Frontal cortex (tissue), 4 donors: ENCODE measurements at places on chromosomes 12 and 14. TPM values are rescaled to one million over a fixed set of nuclear protein-coding genes. Genes with fewer than 3 reads are reported as not detected.

NEMF gene
- total RNA-seq: 132 TPM

DBX2 gene
- 2.9 TPM for total RNA-seq

HOXC12 gene
- total RNA-seq: not detected

DNA sequence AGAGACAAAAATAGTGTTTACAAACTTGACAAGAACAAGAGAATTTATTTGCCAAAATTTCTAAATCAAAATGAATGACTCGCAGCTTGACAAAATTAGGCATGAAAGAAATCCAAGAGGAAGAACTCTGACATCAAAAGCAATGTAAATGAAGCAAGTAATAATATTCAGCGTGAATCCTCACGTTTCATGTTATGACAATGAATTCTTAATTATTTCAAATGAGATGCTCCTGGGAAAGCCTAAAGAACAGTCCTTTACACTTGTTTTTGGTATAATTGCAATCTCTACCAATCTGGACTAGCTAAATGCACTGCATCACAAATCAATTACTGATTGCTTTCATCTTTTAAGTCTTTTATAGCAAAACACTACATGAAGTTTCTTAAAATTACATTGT, 29.1 kb downstream of the PIK3C2G start:
- no peak for DNase-seq

GRCh38 chr14:20332431-20332787, 670 bp downstream of the CCNB1IP1 start:
- no peak for DNase-seq

DNA sequence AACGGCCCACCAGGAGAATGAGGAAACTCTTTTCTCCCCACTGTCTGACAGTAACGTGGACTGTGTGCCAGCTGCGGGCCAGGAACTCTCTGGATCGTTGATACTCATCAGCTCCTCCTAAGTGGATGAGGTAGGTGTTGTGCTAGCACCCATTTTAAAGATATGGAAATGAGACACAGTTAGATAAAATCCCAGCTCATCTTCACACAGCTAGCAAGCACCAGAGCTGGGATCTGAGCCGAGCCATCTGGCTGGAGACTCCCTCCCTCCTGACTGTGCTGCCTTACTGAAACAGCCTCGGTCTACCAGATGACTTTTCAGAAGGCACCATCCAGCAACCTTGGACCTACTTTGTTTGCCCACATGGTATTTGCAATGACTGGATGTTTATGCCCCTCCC, 49.2 kb downstream of the TMEM132D start:
- DNase-seq: peak; percentile 29

GRCh38 chr12:116415408-116416108, 138.1 kb upstream of the MED13L start:
- DNase-seq: no peak

DNA sequence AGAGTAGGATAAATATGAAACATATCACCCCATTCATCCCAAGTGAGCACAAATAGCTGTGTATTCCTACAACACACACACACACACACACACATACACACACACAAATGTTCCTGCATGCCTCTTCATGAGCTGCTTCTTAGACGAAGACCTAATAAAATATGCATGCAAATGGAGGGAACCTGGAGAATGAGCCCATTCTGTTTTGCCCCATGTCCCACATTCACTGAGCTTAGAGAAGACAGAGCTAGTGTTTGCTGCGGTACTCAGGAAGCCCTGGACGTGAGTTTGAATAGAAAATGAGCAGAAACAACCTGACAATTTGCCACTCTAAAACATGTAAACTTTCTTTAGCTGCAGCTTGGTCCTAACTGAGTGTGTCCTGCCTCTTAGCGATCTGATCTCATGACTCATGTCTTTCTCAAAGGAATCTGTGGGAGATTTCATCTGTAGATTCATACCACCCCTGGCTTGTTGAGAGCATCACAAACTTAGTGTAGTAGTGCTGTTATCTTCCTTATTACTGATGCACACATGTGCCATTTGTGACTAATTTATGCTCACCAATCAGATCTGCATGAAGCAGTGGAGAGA, 86.8 kb downstream of the ITPR2 start:
- no peak for DNase-seq

GRCh38 chr12:14959916-14960496, 1.4 kb downstream of the ARHGDIB start:
- DNase-seq: no peak

GRCh38 chr12:41606468-41607445, 418.6 kb downstream of the PDZRN4 start:
- no peak for DNase-seq

DNA sequence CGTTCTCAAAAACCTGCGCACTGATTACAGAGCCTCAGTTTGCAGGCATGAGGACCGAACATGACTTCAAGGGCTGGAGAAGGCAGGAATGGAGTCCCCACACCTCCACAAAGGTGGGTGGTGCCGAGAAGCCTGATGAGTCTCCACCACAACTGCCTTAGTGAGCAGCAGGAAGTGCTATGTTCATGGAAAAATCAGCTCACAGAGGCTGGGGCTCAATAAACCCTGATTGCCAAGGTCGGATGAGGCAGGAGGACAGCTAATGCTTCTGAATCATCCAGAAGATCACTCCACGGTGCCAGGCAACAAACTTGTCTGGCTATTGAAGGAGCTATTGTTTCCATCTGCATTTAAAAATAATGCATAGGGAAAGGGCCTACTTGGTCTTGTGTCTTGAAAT, 31.1 kb downstream of the APPL2 start:
- DNase-seq: no peak

- DNase-seq: no peak
Measured at GRCh38 chr12:15546102-15546701, 223.9 kb downstream of the PTPRO start.

DNA sequence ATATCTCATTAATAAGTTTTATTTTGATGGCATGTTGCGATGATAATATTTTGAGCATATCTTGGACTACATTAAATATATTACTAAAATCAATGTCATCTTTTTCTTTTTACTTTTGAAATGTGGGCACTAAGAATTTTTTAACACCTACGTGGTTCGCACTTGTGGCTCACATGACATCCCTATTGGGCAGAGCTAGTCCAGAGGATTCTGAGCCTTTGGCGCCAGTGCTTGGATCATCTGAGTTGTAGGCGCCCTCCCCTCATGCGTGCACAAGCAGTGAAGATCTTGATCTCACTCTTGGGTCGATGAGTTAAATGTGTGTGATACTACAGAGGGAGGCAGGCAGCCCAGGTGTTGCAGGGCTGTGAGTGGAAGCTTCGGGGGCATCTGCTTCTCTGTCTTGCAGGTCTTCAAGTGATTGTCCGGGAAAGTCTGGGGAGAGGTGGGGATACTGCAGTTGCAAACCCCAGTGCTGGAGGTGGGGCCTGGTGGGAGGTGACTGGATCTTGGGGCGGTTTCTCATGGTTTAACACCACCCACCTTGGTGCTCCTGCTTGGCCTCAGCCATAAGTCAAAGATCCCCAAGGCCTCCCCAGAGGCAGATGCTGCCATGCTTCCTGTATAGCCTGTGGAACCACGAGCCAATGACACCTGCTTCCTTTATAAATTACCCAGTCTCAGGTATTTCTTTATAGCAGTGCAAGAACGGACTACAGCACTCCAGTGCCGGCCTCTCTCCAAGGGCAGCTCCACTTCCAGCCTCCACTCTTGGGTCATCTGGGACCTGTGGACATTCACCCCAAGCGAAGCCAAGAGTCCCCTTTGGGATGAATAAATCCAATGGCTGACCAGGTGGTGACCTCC, 46.1 kb upstream of the PPP2R5C start:
- no peak for DNase-seq

DNA sequence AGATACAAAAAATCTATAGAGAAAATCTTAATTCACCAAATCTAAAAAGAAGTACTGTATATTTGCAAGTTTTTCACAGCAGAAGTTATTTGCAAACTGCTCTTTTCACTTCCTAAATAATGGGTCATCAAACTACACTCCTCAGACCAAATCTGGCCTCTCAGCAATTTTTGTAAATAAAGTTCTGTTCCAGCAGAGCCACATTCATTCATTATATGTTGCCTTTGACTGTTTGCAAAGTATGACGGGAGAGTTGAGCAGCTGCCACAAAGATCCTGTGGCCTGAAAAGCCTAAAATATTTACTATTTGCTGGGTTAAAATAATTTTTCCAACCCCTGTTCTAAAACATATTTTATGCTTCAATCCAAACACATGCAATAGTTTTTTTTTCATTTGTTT, 1222.3 kb upstream of the SEL1L start:
- no peak for DNase-seq
